MV-4-11 (cell line): ENCODE measurements at places on chromosomes 11 and 22.

GRCh38 chr11:1968454-1969002 is 21.4 kb downstream of the MRPL23 start:
- no peak for DNase-seq

GRCh38 chr11:942823-943222 is 17.2 kb downstream of the AP2A2 start:
- peak; percentile 66 for DNase-seq

- DNase-seq, result no peak
Measured at GRCh38 chr11:129280027-129280811, 88.1 kb upstream of the ARHGAP32 start.

GRCh38 chr22:21698430-21699329 is 32.9 kb downstream of the PPIL2 start:
- DNase-seq, result no peak

DNA sequence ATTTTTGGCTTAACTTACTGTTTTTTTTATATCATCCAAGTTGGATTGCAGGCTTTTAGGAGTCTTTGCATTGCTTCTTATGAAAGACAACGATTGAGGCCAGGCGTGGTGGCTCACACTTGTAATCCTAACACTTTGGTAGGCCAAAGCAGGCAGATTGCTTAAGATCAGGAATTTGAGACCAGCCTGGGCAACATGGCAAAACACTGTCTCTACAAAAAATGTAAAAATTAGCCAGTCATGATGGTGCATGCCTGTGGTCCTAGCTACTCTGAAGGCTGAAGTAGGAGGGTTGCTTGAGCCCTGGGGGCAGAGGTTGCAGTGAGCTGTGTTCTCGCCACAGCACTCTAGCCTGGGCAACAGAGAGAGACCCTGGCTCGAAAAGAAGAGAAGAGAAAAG is 56.6 kb downstream of the BID start:
- no peak for DNase-seq

DNA sequence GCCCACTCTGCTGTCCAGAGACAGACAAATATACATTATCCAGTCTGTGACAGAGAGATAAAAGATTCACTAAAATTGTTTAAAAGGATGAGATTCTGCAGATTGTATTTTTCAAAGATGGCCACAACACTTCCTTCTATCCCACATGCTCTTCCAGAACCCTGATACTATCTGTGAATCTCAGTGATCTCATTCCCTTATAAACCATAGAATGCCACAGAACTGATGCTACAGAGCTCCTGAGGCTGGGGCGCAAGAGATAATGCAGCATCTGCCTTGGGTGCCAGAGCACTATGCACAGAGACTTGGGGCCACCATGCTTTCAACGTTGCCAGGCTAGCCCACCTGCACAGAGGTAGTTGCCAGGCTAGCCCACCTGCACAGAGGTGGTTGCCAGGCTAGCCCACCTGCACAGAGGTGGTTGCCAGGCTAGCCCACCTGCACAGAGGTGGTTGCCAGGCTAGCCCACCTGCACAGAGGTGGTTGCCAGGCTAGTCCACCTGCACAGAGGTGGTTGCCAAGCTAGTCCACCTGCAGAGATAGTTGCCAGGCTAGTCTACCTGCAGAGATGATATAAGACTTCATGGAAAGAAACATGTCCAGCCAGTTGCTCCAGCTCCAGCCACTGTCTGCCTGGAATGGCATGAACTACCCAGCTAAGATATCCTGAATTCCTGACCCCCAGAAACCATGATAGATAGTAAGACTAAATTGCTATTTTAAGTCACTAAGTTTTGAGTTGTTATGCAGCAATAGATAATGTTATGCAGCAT is 17.6 kb upstream of the SEPTIN5 start:
- no peak for DNase-seq

DNA sequence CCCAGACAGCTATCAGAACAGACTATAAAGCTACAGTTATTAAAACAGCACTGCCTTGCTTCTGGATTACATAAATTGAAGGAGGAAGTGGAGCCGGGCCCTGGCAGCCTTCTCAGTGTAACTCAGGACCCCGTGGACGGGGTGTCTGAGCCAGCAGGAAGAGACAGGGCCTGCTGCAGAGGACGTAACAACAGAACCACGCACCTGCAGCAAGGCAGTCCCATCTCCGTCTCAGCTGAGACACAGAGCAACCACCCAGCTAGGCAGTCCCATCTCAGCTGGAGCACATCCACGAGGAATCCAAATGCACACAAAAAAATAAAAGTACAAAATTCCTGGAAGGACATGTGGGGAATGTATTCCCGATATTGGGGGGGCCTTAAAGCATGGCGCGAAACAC is 17.1 kb upstream of the KRTAP5-6 start:
- no peak for DNase-seq

DNA sequence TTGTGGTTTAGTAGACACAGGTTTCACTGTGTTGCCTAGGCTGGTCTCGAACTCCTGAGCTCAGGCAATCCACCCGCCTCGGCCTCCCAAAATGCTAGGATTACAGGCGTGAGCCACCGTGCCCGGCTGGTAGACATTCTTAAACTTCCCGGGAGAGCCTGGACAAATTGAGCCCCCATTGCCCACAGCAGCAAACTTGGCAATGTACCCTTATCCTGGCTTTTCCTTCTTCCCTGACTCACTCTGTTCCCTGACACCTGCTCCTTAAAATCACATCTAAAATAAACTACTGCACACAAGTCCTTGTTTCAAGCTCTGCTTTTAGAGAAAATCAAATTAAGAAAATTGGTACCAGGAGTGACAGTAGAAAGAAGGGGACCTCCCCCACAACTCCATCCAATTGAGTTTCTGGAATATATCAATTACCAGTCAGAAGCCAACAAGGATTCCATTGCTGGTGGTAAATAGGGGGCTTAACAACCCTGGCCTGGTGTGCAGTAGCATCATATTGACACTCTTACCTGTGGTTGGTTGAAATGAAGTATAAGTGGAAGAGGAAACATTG is 7.4 kb upstream of the MCHR1 start:
- no peak for DNase-seq

- DNase-seq, result no peak
Measured at GRCh38 chr11:72543849-72544542, 109.7 kb upstream of the CLPB start.

- peak; percentile 58 for DNase-seq
Measured at GRCh38 chr11:85922367-85922766, 67.2 kb downstream of the CCDC83 start.

DNA sequence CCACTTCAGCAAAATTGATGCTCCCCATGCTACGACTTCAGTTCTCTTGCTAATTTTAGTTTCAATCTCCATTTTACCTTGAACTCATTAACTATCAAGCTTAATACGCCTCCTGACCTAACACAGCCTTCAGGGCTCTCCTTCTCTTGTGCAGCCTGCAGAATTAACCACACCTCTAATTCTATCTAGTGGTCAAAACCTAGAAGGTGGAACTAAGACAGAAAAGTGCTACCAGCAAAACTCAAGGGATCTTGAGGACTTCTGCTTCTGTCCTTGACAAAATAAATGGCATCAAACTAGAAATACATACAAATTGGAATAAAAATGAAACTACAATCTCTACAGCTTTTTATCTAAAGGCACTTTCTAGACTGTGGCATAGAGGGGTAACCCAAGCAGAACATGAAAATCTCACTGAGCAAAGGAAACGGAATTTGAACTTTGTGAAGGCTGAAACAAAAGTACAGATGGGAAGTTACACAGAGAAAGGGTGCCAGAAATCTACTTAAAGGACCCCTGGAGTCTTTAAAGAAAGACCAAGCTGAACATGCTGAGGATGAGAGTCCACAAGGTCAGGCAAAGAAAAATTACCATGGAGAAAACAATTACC is 10.7 kb downstream of the CWF19L2 start:
- DNase-seq, result no peak

GRCh38 chr22:39727541-39727940 is 157.0 kb downstream of the CACNA1I start:
- no peak for DNase-seq

DNA sequence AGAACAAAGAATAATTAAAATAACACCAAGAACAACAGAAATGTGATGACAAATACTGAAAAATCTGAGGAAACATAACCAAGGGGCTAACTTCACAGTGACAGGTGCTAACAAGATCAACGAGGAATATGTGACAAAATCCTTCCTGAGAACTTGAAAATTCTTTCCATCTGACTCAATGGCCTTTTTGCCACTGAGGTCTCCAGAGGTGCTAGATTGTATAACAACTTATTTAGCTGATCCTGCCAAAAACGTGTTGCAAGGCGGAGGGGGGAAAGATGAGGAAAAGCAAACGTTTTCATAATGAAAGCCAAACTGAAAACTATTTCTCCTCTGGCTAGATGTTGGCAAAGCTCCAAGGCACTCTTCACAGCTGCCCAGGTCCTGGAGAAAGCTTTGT is 364.5 kb downstream of the NTM start:
- no peak for DNase-seq

DNA sequence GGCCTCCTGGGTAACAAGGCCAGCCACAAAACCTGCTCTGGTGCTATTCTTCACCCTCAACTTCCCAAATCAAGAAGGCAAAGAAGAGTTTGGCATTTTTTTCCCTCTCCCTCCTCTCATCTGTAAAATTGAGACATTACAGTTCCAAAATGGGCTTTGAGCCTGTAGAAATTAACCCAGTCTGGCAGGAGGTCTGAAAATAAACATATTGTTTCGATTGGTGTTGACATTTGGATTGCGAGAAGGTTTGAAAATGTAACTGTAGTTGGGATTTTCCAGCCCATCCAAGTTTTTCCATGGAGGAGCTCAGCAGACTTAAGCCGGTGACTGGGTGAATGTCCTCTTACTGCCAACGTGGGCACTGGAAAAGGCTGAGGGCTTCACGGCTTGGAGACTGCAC is 35.0 kb upstream of the ALX4 start:
- DNase-seq, result no peak

DNA sequence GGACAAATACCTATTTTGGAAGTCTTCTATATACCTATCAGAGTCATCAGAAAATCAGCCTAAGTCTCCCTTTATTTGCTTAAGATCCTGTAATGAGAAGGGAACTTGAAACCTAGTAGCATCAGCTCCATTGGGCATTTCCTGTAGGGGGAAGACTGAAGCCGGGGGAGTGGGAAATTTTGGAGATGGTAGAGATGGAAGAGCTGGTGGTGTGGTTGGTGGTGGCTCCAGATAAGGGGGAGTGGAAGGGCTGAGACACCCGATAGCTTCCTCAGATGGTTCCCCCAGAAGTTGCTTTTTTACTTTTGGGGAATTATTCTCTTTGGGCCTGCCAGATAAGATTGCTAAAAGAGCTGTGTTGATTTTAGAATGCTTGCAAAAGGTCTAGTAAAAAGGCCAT is 16.4 kb upstream of the EI24 start:
- no peak for DNase-seq

- peak; percentile 84 for DNase-seq
Measured at GRCh38 chr11:64743591-64744543, at the start of gene RASGRP2. Gene RASGRP2, minus strand, starts transcription at chr11:64744142. Its CDS starts 1,276 bp downstream, at chr11:64742866.

- DNase-seq, result no peak
Measured at GRCh38 chr22:38172832-38173640, 8.6 kb downstream of the PLA2G6 start.

DNA sequence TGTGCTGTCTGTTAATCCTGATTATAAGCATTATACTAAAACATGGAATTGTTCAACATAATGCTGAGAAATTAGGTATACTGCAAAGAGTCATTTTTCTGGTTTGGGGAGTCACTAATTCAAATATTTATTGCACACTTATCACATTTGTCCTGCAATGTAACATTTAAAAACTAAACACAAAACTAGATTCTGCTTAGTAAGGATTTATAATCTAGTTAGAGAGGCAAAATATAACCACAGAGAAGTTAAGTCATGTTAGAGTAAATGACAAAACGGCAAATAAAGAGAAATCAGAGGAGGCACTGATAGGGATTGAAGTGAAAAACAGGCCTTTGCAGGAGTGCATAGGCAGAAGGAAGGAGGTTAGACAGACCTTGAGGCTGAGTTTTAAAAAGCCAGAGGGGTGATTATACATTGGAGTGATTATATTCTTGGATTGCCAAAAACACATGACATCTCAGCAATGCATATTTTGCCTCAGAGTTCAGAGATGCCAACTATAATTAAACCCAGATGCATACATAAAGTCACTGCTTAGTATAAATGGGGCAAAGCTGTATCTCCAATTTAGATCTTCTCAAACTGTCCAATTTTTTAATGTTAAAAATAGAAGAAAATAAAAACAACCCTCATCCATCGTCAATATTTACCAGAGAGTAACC is 49.7 kb downstream of the CCDC34 start:
- no peak for DNase-seq

GRCh38 chr11:69215784-69216415 is 60.2 kb downstream of the SMIM38 start:
- DNase-seq, result no peak

DNA sequence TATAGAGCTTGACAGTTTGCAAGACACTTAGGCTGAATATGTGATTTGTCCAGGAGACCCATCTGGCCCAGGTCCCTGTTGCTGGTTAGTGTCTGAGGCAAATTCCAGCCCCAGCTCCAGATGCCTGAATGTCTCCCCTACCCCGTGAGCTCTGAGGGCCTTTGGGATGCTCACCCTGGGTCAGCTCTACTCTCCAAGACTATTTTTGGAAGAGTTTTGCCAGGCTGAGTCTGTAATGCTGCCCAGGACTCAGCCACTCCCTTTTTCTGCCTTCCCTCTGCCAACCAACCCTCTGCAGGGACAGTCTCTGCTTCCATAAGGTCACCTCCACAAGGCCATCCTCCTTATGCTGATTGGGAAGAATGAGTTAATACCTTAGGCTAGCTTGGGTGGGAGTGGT is 66.3 kb downstream of the CABIN1 start:
- DNase-seq, result no peak

DNA sequence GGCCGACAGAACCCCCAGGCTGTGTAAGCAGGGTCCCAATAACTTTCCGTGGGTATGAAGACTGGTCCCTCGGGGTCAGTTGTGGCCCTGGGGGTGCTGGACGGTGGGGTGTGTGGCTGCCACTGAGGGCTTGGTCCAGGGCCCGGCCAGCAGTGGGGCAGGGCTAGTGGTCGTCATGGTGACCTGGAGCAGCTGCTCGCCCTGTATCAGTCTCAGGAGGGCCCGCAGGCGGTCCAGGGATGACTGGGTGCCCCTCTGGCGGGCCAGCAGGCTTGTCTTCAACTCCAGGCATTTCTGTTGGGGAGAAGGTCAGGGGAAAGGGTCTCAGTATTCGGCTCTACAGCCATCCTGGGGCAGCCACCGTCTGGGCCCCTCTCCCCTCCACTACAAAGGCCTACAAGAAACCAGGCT is 126.8 kb downstream of the PHF21B start:
- DNase-seq, result no peak

- no peak for DNase-seq
Measured at GRCh38 chr22:24416611-24417010, 10.8 kb upstream of the ADORA2A start.

- DNase-seq, result no peak
Measured at GRCh38 chr11:16380941-16381568, 24.7 kb upstream of the SOX6 start.

GRCh38 chr11:13970986-13971385 is 8.5 kb downstream of the SPON1 start:
- DNase-seq, result no peak

- DNase-seq, result peak; percentile 97
Measured at GRCh38 chr22:36405221-36405661, 17.5 kb upstream of the MYH9 start.

GRCh38 chr11:72242141-72242540 is 1.8 kb downstream of the PHOX2A start:
- DNase-seq, result no peak

GRCh38 chr11:10460611-10461275 is 5.7 kb downstream of the AMPD3 start:
- DNase-seq, result peak; percentile 26
